ENCODE measurements at places on chromosomes 7 and 10.

GRCh38 chr7:151327659-151328058, 14.0 kb upstream of the NUB1 start:
- no peak for DNase-seq

DNA sequence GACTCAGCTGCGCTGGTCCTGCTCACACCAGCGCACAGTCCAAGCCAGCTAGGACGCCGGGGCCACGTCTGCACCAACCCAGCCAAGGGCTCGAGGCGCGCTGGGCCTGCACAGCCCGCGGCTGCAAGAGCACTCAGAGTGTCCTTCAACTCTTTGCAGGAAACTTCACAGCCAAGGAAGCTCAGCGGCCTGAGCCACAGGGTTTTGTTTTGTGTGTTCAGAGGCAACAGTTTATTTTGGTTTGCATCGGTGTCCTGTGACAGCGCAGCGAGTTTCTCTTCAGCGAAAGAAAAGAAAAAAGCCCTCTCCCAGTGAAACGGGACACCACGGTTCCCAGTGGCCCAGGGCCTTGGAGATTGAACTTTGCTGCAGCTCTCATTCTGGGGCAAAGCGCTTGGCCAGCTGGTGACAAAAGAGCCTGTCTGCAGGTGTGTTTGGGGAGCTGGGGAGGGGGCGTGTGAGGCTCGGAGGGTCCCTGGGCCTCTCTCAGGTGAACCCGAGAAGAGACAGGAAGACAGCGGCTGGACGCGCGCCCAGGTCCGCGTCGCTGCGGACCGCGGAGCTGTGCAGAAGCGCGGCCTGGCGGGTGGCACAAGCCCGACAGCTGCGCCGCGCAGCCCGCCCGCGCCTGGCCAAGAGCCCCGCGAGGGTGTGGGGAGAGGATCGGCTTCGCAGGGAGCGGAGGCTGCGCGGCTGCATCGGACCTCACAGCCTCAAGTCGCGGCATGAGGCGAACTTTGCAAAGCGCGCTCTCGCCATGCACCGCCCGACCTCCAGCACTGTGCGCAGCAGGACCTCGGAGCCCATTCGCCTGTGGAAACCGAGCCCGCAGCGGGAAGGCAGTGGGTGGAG, 922 bp downstream of the CXCL12 start:
- DNase-seq = no peak

- DNase-seq = no peak
These were observed 21.3 kb upstream of the HERPUD2 start for GRCh38 chr7:35716038-35716803.

DNA sequence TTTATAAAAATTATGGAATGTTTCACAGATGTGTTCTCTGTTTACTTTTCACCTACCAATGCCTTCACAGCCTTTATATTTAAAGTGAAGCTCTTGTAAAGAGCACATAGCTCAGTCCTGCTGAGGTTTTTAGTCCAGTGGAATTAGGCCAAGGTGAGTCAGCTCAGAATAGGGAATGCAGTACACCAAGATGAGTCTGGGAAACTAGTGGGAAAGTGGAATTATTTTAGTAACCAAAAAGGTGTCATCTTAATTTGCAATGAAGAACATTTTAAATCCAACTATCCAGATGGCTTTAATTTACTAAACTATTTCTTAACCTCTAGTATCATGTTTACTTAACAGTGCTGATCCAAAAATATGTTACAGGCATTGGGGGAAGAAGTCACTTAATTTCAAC, 236.3 kb upstream of the CTBP2 start:
- no peak for DNase-seq

DNA sequence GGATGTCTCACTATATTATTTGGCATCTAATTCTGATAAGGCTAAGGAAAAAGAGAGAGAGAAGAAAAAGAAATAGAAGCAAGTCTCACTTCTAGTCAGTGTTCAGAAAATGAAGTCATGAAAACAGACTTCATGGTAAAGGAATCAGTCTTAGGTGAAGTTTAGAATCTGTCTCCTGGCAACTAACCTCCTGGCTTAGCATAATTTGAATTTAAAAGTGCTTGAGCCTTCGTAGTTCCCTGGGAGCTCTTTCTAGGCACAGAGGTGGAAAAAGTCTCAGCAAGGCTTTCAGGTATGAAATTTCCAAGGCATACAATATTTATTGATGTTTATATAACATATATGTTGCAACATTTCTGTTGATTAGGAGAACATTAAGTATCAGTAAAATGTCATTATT, 10.4 kb downstream of the CHRM2 start:
- DNase-seq = no peak

DNA sequence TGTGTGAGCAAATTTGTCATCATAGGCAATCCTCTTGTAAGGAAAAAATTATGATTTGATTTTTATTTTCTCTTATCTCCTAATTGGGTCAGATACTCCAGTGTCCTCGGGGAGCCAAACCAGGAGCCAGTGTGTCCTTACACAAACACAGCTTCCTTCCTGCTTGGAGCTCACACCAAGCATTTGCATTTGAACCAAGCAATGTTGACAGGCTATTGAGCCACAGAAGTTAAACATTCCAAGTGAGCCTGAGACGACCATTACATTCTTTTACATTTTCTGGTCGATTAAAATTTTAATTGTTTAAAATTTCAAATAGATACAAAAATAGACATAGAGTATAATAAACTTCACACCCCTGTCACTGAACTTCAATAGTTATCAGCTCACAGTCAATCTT, 194.8 kb downstream of the CFTR start:
- DNase-seq = no peak

- DNase-seq = no peak
These were observed 1.8 kb upstream of the TTYH3 start for GRCh38 chr7:2629746-2630681.

DNA sequence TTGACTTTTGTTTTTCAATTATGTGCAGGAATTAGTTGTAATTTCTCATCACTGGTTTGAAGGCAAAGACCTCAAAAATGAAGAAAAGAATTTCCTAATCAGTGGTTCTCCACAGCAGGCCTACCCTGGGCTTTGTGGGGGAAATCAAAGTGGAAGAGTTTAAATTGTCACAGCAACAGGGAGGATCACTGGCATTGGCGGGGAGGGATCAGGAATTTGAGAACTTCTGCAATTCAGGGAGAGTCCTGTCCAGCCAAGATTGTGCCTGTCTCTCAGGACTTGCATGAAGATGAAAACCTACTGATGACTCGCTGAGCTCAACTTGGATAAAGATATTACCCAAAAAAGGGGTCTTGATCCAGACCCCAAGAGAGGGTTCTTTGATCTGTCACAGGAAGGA, 70.1 kb downstream of the HACD1 start:
- DNase-seq = no peak

DNA sequence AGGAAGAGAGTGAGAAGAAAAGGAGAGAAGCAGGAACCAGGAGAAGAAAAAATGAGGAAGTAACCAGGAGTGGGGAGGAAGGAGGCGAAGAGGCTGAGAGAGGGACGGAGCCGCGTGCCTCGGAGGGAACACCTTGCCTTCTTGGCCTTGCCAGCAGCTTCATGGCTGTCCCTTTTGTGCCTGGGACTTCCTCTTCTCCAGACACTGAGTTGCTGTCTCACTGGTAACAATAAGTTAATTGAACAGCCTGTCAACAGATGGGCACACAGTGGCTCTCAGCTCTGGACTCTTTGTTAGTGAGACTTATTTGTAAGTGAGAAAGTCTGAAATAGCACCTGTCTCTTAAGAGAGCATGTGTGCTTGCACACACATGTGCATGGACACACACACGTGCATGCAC, 83.2 kb downstream of the GATA3 start:
- DNase-seq = no peak

- DNase-seq = no peak
These were observed 325.9 kb downstream of the ADARB2 start for GRCh38 chr10:1411451-1411850.

- no peak for DNase-seq
These were observed 81.9 kb upstream of the BTBD16 start for GRCh38 chr10:122189185-122189584.

DNA sequence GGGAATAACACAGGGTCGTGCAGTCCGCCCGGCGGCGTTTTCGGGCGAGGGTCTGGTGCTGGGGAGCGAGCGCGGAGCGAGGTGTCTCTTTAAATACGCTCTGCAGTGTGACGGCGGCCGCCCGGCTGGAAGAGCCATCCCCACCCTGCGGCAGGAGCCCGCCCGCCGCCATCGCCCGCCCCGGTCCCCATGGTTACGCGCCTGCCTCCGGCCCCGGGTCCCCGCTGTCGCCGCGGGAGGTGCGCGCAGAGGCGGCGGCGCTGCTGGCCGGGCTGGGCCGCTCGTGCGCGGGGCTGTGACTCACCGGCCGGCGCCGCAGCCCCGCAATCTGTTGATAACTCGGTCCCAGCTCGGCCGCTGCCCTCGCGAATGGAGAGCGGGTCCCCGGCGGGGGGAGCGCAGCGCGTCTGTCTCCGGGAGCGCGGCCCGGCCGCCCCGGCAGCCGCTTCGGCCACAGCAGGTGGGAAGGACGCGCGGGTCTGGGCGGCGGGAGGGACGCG, at the start of gene ADGRA1:
Gene ADGRA1 (plus strand): TSS at position 246 of the 500 bp plus-strand sequence. CDS start 986 bp downstream, outside the sequence.
- DNase-seq = peak; percentile 27

DNA sequence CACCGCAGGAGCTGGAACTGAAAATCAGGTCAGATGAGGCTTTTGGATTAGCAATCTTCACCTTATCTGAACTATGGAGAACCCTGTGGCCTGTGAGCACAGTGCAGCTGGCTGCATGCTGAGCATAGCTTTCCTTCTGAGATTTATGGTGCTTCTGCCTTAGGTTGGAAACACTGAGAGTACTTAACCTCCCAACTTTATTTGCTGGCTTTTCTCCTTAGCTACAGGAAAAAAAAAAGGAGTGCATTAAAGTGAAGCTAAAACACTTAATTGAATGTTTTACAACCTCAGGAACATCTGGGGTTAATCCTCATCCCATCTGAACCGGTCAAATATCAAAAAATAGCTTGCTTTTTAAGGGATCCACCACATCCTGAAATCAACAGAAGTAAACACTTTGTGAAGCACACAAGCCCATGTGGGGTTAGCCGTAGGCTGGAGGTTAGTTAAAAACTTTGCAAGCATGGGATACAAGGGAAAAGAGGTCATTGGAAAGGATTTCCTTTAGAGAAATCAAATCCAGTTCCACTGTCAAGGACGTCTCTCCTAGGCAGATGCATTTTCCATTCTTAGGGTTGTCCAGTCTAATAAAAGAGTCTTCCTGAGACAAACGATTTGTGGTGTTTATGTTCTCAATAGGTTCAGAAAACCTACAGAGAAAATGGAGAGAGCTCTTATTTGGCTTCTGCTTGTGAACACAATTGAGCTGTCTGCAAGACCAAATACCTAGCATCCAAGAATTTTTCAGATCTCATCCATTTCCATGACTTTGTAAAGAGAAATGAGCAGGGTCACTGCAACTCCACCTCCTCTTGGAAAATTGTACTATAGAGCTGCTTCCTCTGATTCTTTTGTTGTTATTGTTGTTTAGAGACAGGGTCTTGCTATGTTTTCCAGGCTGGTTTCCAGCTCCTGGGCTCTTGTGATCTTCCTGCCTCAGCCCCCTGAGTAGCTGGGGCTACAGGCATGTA, 470.4 kb upstream of the IGFBP3 start:
- DNase-seq = no peak
